Stimulated activated CD8-positive, alpha-beta memory T cell treated with anti-CD3 and anti-CD28 coated beads, Interleukin-15, amount 100 ng/mL, for 1 hour (primary cell): ENCODE measurements at places on chromosomes 2 and 18.

- no peak for DNase-seq
Observed at GRCh38 chr2:105470979-105471378, 72.1 kb upstream of the FHL2 start.

- DNase-seq: no peak
Observed at GRCh38 chr2:142973822-142974207, 96.4 kb downstream of the KYNU start.

GRCh38 chr2:207123776-207124391 lies 41.9 kb downstream of the KLF7 start:
- no peak for DNase-seq

DNA sequence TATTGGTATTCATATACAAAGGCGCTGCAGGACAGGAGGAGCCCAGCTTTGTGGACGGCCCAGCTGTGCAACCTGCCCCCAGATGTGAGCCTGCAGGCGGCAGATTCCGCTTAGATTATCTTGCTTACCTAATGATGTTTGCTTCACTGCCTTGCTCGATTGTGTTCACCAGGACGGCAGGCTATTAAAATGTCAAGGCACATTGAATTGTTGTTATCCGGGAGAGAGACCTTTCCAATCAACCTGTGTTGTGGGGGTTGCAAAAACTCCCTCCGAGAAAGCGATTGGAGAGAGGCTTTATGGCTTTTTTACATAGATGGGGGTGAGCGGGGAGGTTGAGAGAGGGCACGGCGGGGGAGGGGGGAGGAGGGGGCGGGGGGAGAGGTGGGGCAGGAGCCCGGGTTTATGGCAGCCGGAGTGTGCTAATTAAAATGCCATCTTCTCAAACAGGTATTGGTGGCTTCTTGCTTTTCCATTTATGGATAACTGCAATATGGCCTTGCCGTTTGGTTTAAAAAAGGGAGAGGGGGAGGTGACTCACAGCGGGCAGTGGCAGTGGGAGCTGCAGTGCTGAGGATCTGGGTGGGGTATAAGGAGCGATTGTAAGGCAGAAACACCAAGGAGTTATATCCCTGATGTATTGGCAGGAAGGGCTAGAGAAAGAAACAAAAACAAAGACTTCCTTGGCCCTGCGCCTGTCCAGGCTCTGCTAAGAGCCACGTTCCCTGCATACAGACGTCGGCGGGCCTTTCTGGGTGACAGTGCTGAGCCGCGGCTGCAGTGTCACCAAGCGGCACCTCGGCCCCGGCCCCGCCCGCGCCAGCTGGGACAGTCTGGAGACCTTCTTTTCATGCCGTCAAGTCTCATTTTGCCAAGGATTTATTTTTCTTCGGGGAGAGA lies 97.2 kb downstream of the INSIG2 start:
- DNase-seq: peak; percentile 14

GRCh38 chr18:5604778-5605177 lies 61.0 kb upstream of the EPB41L3 start:
- DNase-seq: no peak
